ENCODE measurements at places on chromosomes 4 and X.
A peak's percentile ranks its signal among the peaks of the same experiment; 100 is the strongest.

DNA sequence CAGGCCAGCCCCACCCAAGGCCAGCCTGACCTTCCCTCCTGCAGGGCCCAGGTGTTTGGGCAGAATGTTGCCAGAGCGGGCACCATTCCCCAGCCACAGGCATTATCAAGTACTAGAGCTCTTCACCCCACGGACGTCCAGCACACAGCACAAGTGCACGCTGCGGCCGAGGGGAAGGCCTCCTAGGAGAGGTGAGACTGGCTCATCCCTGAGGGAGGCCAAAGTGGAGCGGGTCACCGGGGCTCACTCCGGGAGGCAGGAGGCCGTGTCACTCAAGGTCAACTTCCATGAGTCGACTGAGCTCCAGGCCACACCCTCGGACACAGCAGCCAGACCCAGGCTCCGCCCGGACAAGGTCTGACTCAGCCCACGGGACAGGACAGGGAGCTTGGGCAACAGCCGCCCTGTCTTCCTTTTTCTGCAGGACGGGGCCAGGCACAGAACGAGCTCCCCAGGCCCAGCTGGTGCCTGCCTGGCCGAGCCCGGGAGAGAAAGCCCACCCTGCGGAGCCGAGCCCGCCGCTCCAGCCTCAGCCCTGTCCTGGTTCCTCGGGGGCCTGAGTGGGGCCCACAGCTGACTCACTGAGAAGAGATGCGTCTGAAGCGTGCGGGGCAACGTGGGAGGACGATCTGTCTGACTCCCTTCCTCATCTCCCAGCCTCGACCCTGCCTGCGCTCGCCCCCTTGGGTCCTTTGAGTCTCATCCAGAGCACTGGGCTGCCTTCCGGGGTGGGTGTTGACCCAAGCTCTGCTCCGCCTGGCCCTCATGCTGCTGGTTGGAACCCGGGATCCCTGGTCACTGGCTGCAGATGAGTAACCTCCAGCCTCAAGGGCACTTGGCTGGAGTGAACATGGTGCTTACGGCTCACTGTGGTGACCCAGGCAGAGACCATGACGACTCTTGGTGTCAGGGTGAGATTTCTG is 1.6 kb downstream of the SLC49A3 start:
- peak; percentile 97 for DNase-seq

DNA sequence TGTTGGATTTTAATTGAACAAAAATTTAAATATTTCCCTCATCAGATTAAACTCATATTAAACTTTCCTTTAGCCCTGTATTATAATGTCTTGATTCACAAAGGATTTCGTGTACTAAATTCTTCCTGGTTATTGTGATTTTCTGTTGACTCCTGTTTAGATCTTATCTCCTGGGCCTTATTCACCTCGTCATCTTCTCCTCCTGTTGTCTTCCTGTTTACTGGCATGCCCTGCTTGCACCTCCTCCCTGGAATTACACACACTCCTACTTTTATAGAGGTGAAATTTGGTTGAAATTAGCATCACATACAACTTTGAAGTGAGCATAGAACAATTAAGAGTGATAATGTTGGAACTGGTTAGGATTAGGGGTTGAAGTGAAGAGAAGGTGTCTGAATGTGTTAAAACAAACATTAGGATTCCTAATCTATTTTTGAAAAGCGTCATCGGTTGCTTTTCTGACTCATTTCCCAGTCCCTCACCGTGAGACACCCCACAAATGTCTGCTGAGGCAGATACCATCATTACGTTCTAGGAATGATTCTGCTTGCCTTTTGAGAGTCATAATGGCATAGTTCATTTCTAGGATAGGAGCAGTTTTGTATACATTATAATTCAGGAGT is 32.5 kb downstream of the TLL1 start:
- DNase-seq, result peak; percentile 3

- no peak for DNase-seq
These were observed 69.3 kb downstream of the YIPF6 start for GRCh38 chrX:68568136-68568535.

GRCh38 chrX:12955882-12956703 is 18.8 kb upstream of the TMSB4X start:
- peak; percentile 66 for DNase-seq

DNA sequence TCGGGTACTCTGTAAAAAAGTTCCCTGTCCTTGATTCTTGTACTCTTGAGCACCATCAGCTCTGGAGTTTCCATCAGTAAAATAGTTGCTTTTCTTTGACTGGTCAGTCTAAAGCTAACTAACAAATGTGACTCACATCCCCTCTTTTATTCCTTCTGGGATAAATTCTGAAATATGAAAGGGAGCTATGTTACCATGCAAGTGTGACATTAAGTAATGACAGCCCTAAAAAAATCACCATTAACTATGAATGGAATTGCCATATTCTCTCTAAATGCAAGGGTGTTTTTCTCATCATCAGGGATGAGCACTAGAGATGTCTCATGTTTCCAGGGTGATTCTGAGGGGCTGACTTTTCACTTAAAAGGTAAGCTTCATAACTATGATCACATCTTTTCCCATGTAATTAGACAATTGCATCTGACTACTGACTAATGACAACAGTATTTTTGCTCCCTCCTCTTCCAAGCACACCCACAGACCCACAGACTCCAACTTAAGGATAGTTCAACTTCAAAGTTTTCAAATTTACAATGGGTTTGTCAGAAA is 26.9 kb upstream of the RASGEF1B start:
- DNase-seq, result no peak

- DNase-seq, result no peak
These were observed 36.3 kb downstream of the PKD2 start for GRCh38 chr4:88043586-88044340.

DNA sequence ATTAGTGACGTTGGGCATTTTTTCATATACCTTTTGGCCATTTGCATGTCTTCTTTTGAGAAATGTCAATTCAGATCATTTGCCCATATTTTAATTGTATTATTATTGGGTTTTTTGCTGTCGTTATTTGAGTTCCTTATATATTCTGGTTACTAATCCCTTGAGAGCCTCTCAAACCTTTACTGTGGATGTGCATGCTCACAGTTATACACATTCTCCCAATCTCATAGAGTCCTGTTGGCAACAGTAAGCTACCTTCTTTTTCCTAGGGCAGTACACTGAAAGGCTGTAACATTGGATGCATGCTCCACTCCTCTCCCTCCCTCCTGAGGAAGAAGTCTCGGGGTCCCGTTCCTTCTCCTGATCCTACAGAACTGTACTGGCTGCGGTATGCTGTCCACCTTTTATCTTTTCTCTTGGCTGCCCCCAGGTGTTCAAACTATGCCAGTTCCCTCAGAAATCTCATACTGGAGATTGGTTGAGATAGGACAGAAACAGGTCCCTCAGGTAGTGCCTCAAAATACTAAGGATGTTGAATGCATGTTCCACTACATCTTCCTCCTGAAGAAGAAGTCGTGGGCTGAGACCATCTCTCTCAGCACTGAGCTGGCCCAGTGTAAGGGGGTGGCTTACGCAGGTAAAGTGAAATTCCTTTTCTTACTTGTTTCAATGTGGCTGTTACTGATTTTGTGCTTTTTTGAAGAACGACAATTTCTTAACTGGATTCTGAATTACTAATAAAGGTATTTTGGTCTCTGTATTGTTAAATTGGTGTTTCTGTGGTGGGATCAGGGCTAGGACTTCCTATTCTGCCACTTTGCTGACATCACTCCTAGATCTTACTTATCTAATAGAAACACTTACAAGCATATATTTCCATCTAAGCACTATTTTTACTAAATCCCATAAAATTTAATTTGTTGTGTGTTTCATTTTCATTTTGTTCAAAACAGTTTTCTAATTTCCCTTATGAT is 145.4 kb upstream of the HUWE1 start:
- peak; percentile 31 for DNase-seq

GRCh38 chr4:147347217-147347616 is 133.7 kb upstream of the EDNRA start:
- no peak for DNase-seq

GRCh38 chr4:5096261-5096660 is 45.0 kb downstream of the STK32B start:
- DNase-seq, result no peak

- DNase-seq, result peak; percentile 45
These were observed 41.1 kb downstream of the ADGRA3 start for GRCh38 chr4:22474636-22475310.

GRCh38 chrX:37786624-37787422 is 7.0 kb downstream of the CYBB start:
- DNase-seq, result no peak

DNA sequence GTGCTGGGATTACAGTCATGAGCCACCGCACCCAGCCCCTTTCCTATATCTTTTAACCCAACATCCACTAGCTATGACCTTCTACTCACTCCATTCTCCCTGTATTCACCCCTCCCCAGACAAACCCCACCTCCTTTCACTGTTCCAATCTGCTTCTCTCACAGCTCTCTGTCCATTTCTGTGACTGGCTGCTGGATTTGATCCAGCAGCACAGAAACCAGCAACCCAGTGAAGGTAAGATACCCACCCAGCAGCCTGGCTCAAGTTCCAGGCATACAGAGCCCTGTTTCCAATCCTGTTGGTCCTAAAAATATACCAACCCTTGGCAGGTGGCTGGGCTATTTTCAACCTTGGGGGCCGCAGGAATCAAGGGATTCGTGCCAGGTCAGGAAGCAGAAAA is 56.9 kb upstream of the SMIM10 start:
- no peak for DNase-seq

- DNase-seq, result peak; percentile 11
These were observed 1293.6 kb upstream of the TENM3 start for GRCh38 chr4:180949424-180950213.

DNA sequence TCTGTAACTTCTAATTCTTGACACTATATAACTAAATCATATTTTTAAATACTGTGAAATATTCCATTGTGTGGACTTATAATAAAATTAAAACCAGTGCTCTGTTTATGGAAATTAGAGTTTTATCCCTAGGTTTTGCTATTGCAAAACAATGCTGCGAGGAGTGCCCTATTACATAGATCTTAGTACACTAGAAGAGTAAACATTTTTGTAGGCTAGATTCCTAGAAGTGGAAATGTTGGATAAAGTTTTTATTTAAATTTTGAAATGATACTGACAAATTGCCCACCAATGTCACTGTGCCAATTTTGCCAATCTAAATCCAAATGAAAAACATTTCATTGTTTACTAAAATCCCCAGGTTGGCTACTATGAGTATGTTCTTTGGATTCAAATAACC is 99.7 kb downstream of the IL1RAPL2 start:
- no peak for DNase-seq

DNA sequence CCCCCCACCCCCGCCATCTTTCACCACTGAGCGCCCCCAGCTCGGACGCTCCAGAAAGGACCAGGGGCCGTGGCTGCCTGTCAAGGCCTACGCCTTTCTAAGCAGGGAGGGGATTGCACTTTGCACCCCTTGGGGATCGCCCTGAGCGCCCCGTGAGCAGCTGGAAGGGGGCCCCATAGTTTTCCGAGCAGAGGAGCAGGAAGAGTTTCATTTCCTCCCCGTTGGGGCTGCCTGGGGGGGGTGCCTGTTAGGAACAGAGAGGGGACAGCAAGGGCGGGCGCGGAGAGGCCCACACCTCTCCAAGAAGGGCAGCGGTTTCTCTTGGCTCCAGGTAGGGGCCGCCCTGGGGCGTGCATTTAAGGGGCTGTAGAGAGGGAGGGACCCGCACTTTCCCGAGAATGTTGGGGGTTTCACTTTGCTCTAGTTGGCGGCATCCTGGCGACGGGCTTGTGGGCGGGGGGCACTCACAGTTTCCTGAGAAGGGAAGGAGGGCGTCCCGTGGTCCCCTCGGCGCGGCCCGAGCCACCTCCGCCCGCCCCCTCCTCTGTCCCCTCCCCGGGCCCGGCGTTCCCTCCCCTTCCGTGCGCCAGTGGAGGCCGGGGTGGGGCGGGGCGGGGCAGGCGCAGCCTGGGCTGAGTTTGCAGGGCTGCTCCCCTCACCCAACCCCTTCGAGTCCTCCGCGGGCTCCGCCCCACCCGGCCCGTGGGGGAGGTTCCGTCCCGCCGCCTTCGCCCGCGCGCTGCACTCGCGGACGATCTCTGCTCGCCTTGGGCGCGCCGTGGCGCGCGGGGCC is 82.3 kb upstream of the CD99 start:
- DNase-seq, result peak; percentile 68

- peak; percentile 16 for DNase-seq
These were observed 3.7 kb upstream of the TEX13D start for GRCh38 chrX:124328765-124329164.

DNA sequence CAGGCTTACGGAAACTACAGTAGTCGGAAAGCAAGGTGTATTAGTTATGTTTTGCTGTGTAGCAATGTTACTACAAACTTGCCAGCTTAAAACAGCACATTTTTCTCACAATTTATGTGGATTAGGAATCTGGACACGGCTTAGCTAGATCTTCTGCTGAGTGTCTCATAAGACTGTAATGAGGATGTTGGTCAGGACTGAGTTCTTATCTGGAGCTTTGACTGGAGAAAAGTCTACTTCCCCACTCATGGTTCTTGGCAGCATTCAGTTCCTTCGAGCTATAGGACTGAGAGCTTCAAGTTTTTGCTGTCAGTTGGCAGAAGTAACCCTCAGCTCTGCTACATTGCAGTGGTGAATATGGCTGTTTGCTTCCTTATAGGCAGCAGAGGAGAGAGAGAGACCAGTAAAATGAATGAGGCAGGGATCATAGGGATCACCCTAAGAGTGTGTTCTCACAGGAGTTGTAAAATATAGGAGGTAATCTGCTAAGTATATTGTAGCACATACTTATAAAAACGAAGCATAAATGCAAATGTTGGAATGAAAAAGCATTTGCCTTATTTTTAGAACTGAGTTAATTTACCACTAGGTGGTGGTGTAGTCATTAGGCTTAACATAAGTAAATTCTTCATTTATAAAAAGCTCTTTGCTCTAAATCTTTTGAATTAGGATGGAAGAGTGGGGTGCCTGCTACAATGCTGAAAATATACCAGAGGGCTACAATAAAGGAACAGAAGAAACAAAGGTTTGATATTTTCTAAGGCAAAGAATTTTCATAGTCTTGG is 38.6 kb downstream of the ALG13 start:
- DNase-seq, result peak; percentile 16

- no peak for DNase-seq
These were observed 33.7 kb downstream of the METAP1 start for GRCh38 chr4:99029018-99029735.

DNA sequence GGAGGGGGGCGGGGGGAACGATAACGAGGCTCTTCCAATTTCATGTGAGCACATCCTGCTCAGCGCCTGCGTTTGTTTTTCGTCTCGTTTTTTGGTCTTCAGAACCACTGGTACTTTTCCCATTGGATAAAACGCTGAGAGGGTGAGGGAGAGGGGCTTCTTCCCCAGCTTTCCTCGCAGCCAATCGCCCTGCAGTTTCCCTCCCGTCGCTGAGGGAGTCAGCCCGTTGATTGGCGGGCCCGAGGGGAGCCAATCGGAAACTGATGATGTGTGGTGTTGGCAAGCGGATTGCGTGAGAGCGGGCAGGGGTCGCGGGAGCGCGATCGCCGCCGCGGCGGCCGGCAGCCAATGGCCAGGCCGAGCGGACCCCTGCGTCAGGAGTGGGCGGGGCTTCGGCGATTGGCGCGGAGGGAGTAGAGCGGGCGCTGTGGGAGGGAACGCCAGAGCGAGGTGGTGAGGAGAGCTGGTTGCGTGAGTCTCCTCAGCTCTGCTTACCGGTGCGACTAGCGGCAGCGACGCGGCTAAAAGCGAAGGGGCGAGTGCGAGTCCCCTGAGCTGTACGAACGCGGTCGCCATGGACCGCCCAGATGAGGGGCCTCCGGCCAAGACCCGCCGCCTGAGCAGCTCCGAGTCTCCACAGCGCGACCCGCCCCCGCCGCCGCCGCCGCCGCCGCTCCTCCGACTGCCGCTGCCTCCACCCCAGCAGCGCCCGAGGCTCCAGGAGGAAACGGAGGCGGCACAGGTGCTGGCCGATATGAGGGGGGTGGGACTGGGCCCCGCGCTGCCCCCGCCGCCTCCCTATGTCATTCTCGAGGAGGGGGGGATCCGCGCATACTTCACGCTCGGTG is at the start of gene TSPYL2:
TSPYL2 (plus strand) TSS at position 443 of the 848 bp plus-strand sequence; CDS start at position 575, 132 bp downstream.
- peak; percentile 94 for DNase-seq

- DNase-seq, result no peak
These were observed 149.1 kb downstream of the PAPSS1 start for GRCh38 chr4:107570952-107571351.
